ENCODE measurements at places on chromosomes 12 and 14.
A peak's percentile ranks its signal among the peaks of the same experiment; 100 is the strongest.

- no peak for DNase-seq
These were observed 162.8 kb downstream of the MON2 start for GRCh38 chr12:62629413-62629812.

GRCh38 chr14:89425931-89426330, 8.9 kb upstream of the FOXN3 start:
- no peak for DNase-seq

GRCh38 chr12:47414511-47414910, 291.3 kb downstream of the RPAP3 start:
- no peak for DNase-seq

GRCh38 chr12:85951823-85952222, 77.7 kb downstream of the NTS start:
- DNase-seq, result no peak

DNA sequence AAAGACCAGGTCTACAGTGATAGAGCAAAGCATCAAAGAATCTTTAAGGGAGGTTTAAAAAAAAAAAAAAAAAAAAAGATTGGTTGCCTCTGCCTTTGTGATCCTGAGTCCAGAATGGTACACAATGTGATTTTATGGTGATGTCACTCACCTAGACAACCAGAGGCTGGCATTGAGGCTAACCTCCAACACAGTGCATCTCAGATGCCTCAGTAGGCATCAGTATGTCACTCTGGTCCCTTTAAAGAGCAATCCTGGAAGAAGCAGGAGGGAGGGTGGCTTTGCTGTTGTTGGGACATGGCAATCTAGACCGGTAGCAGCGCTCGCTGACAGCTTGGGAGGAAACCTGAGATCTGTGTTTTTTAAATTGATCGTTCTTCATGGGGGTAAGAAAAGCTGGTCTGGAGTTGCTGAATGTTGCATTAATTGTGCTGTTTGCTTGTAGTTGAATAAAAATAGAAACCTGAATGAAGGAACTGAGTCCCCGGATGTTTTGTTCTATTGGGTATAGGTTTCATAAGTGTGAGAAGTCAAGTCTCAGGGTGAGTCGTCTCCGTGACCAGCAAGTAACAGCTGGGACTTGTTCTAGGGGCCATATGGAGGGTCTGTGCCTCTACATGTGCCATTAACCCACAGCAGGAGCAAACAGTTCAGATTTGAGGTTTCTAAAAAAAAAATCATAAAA, 9.3 kb downstream of the PEBP1 start:
- DNase-seq, result no peak

- DNase-seq, result no peak
These were observed 729.0 kb downstream of the SLC6A15 start for GRCh38 chr12:84183576-84183975.

- DNase-seq, result no peak
These were observed 40.4 kb upstream of the VRK1 start for GRCh38 chr14:96756745-96757144.

GRCh38 chr12:84922693-84923092, 10.1 kb upstream of the SLC6A15 start:
- no peak for DNase-seq

DNA sequence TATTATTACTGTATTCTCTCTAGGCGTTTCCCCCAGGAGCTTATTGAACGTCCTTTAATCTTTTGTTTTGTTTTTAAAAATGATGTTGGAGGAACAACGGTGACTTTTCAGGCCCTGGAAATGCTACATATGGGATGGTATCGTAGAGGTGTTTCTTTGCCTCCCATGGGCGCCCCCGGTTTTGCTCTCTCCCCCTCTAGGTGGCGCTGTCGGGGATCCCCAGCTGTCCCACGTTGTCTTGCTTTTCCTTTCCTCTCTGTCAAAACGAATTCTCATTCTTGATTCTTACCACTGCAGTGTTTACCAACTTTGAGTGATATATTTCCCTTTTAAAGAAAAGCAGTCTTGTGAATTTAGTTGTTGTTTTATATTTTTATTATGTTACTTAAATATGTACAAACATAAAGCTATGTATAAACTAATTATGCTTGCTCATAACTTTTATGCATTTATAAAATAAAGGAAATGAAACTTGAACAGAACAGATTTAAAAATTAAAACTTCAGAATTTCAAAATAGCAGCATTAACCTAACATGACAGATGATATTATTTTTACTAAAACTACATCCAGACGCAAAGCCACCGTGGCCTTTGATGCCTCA, 171.9 kb downstream of the RGS6 start:
- peak; percentile 10 for DNase-seq

DNA sequence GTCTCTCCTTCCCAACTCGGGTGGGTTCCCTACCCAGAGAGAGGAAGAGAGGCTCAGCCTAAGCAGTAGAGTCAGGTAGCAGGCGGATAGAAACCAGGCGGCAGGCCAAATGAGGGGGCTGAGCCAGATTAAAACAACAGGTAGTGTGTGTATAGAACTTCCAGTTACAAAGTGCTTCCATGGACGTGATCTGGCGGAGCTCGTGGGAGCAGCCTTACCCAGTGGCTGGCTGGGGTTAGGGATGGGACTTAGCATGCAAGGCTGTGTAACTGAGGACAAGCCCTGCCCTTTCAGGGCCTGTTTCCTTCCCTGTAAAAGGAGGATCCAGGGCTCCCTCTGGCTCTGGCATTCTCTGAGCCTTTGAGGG, 8.3 kb downstream of the KRT80 start:
- no peak for DNase-seq

GRCh38 chr12:13799574-13799973, 181.8 kb downstream of the GRIN2B start:
- no peak for DNase-seq

DNA sequence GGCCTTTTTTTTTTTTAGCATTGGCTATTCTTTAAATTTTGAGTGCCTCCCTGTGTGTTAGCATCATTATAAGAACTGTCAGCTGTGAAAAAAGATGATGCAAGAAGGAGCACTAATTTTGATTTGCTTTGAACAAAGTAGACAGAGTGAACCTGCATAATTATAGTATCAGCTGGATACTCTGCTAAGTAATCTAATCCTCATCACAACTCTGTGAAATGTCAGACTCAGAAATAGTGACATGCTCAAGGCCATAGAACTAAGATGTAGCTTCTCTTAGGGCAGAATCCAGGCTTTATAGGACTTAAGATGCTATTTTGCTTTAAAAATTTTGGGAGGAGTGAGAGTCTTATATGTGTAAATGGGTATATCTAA, 31.9 kb downstream of the FBXO34 start:
- no peak for DNase-seq

GRCh38 chr14:59814988-59815387, 55.6 kb downstream of the RTN1 start:
- DNase-seq, result no peak

GRCh38 chr12:115570069-115570777, 707.3 kb downstream of the MED13L start:
- DNase-seq, result no peak

GRCh38 chr12:72618764-72619163, 346.6 kb downstream of the TRHDE start:
- DNase-seq, result no peak

DNA sequence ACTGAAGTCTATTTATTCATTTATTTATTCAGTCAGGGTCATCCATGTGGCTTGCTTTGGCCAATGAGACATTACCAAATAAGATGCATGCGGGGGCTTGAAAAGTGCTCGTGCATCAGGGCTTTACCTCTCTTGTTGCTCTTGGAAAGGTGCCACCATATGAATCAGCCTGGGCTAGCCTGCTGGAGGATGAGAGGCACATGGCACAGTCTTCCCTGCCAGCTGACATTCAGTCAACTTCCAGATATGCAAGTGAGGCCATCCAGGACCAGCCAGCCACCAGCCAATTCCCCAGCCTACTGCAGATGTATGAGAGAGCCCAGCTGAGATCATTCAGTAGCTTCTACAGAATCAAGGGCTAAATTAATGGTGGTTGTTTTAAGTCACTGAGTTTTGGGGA, 105.2 kb upstream of the RPH3A start:
- DNase-seq, result no peak

DNA sequence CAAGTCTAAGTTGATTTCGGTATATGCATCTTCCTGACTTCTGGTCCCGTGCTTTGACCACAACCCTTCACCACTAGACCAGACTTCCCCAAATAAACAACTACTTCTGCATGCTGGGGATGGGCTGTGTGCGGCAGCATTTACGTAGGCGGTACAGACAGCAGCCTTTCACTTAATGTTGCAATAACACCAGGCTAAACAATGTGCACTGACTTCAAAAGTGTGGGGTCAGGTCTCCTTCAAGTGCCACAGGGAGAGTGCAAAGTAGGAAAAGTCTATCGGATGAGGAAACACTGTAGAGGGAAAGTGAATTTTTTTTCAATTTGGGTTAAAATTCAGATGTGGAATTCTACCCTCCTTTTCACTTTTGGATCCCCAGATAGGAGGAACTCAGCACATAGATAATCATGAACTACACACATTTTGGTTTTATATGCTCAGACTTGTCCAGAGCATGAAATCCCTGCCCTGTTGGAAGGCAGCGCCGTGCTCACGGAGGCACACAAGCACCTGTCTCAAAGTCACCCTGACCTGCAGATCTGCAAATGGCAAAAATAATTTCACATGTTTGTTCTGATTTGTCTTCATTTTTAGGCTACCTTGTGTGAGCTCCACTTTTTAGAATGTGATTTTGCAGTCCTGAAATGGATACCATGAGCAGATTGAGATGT, 3.6 kb upstream of the FOS start:
- no peak for DNase-seq

DNA sequence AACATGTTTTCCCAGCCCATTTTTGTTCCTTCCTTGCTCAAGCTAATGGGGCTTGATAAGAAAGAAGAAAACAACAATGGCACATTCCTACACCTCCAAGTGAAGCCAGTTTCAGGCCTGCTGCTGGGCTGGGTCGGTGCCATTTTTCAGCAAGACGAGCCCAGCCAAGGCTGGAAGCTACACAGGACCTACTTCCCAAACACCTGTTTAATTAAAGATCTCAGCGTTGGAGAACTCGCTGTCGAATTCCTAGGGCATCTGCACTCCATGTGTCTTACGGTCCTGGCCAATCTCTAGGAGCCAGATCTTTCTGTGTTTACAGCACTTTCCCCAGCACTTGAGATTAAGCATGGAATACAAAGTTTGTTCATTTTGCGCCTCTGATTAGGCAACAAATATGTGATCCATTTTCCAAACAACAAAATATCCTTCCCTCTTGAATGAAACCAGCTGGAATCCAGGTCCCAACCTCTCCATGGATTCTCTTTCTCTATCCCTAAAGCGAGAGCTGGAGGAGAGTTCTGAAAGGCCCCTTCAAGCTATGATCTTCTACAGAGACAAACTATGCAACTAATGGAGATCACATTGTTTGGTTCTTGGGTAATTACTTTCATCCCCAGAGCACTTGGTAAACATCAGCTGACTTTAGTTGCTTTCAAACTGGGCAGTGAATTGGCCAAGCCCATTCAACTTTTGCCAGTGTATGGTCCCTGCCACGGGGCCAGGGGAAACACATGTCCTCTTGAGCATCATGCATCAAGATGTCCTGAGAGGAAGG, 34.3 kb upstream of the TC2N start:
- DNase-seq, result no peak

DNA sequence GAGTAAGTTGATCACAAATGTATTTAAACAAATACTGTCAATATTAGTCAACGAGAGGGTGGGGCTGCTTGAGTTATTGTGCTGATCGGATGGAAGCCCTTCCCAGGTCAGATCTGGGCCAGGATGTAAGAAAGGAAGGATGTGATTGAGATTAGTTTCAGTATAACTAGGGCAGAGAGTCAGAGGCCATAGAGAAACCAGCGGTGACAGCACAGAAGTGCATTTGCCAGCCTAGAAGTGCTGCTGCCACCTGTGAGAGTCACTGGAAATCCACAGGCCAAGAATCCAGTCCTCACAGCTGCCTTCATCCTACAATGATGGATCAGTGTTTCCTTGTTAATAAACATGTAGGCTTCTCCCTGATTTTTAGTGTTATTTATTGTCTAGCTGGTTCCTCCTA, 9.8 kb upstream of the FERMT2 start:
- DNase-seq, result no peak

GRCh38 chr12:96014943-96015599, 18.9 kb upstream of the HAL start:
- DNase-seq, result no peak

DNA sequence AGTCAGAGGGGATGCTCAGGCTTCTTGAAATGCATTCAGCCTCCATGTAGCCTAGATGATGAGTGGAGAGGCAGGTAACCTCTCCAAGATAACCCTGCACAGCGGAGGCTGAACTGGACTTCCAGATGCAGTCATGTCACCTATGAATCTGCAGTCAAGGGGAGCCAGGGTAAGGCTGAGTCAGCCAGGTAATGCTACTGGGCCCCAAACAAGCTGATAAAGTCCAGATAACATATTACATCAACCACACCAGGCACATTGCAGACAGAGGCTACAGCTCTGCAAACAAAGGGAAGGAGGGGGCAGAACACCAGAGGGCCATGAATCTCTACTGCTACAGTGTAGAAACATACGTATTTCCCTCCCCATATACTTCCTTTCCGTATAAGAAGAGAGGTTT, 14.0 kb downstream of the RNASE9 start:
- no peak for DNase-seq

DNA sequence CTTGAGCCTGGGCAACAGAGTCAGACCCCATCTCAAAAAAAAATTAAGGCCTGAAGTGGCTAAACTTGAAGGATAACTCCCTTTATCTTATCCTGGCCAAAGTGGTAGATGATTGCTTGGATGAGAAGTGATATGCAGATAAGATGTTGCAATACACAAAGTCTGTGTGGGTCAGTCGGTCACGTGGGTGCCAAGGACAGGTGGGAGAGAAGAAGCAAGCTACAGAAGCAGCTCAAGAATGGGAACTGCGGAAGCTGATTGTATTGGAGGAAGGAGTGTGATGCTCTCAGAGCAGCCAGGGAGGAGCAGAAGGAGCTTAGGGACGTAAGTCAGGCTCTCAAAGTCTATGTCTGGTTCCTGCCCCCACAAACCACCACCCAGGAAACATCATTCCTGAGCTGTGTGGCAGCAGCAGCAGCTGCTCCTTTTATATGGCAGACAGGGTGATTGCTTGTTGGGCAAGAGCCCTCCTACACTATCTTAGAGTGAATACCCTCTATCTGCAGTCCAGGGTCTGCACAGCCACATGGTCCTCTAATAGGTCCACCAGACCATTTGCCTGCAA, 54.5 kb downstream of the ATP2A2 start:
- DNase-seq, result no peak

DNA sequence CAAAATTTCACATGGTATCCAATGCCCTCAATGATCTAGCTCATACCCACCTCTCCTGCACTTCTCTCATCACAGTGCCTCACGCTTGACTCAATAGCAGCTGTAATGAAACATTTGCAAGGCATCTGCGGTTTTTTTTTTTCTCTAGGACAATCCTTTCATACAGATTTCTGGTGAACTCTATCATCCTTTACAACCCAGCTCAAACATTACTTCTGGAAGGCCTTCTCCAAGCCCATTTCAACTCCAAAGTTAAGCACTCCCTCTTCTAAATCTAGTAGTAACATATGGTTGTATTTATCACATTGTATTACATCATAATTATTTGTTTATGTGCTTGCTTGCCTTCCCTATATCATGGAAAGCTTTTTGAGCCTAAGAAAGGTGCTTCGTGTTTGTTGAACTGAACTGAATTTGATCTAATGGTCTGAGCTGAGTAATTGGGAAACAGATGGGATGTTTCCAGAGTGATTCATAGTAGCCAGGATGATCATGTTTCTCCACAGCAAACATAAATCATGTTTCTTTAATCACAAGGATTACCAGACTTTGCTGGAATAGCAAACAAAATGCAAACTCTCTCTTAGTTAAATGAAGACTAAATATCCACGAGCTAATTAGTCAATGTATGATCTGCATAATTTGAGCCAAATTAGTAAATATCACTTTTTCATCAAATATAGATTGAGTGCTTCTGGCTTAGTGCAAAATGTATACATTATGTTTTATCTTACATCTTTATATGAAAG, 14.3 kb downstream of the CFL2 start:
- no peak for DNase-seq
